Mucosa of gallbladder (tissue), 1 donor: ENCODE measurements at places on chromosomes 5 and 9.

DNA sequence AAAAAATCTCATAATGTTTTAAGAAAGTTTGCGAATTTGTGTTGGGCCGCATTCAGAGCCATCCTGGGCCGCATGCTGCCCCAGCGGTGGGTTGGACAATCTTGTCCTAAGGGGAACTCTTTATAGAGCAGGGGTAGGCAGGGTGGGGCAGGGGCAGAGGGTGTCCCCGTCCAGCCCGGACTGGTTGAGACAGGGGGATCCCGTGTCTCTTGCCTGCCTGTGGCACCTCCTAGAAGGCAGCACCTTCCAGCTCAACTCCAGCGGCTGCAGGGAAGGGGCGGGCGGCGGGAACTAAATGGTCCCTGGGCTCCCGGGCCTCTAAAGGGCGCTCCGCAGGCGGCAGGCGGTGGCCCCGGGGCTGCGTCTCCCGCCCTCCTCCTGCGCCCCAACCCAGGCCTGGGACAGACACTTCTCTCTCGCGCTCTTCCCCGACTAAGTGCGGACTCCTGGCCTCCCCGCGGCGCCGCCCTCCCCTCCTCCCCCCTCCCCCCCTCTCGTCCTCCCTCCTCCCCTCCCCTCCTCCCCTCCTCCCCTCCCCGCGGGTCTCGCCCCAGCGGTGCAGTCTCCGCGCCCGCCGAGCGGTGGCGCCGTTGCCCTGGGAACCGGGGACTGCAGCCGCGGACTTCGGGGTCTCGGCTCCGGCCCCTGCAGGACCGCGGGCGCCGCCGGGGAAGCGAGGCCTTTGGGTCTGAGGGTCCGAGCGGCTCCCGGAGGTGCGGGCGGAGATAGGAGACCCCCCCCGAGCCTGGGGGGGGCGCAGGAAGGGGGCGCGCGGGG lies 132.6 kb downstream of the MRPL36 start:
- no peak for DNase-seq

DNA sequence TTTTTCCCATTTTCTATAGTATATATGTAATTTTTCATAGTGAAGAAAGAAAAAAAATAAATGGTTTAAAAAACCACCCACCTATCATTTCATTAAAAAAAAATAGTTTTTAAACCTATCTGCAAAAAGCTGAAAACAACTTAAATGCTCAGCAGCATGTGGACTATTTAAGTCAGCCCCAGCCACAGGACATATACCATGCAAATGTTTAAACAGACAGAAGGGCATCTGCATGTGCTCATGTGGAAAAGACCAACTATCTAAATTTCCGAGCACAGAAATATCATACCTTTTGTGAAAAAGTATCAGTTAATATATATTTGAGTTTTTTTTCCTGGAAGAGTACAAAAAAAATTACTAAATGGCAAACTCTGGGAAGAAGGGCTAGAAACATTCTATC lies 143.4 kb downstream of the EPB41L4A start:
- DNase-seq: no peak

DNA sequence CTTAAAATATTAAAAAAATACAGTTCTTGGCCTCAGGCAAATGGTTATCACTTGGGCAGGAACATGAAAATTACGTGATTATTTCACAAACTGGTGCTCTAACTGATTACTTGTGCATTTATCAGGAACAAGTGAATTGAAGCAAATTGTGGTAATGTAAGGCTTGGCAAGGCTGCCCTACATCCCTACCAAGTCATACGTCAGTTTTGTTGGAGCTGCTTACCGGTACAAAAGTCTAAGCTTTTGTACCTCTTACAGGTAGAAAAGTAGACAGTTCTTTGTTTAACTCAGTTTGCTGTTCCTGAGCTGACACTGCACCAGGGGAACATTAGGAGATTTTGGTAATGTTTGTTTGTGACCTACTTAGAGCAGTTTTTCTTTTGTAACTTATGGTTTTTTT lies 2.2 kb downstream of the G3BP1 start:
- DNase-seq: no peak

- DNase-seq: peak; percentile 32
Observed at GRCh38 chr5:145509336-145510136, 325.6 kb downstream of the PRELID2 start.

DNA sequence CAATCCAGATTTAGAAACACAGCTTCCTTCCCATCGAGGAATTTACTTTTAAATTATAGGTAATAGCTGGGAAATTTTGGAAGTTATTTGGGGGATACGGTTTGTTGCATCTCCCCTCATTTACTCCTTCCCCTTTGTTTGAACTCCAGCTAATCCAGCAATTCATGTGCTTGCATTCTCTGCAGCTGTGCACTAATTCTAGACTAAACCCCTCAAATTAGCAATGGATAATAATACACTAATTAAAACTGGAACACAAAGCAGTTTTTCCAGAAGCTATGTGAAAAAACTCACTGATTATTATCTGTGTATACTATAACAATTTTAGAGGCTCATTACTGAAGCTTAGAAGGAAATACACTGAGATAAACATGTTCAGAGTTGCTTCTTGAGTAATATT lies 751.2 kb upstream of the ZNF608 start:
- DNase-seq: no peak

DNA sequence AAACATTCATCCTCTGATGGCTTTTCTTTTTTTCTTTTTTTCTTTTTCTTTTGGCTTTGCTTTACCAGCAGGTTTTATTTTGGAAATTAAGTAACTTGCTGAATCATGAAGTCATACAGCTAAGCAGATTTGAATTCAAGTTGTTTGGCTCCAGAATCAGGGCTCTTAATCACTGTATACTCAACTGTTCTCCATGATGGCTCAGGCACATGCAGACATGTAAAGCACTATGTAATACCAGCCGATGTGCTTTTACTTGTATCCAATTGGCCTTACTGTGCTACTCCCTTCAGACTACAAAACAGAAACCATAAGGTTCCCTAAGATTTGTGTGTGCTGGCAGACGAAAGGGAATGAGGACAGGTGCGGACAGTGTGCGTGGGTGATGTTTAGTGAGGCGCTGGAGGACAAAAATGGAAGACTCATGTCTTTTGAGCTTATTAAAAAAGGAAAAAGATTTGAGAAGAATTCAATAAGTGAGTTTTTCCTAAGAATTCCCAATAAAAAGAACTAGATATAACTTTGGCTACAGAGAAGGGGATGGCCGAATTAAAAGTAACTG lies 44.7 kb upstream of the OTP start:
- no peak for DNase-seq

GRCh38 chr5:83947763-83948162 lies 227.1 kb upstream of the HAPLN1 start:
- no peak for DNase-seq

- DNase-seq: no peak
Observed at GRCh38 chr5:175340180-175340579, 103.8 kb downstream of the DRD1 start.

GRCh38 chr5:20833081-20833627 lies 845.2 kb upstream of the CDH18 start:
- DNase-seq: no peak

DNA sequence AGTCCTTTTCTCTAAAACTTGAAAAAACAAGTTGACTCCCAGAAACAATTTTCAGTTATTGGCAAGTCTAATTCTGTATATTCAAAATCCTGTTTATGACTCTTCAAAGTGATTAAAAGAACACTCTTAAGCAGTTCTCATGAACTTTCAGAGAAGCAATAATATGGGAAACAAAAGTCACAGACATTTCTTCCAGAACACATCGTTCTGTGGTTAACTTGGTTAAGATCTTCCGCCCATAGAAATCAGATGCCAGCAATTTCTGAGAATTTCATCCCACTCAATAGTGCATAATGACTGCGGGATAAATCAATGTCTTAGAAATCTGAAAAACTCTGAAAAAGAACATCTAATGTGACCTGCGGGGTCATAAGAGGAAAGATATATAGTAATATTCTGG lies 300.5 kb downstream of the COX7C start:
- DNase-seq: no peak

DNA sequence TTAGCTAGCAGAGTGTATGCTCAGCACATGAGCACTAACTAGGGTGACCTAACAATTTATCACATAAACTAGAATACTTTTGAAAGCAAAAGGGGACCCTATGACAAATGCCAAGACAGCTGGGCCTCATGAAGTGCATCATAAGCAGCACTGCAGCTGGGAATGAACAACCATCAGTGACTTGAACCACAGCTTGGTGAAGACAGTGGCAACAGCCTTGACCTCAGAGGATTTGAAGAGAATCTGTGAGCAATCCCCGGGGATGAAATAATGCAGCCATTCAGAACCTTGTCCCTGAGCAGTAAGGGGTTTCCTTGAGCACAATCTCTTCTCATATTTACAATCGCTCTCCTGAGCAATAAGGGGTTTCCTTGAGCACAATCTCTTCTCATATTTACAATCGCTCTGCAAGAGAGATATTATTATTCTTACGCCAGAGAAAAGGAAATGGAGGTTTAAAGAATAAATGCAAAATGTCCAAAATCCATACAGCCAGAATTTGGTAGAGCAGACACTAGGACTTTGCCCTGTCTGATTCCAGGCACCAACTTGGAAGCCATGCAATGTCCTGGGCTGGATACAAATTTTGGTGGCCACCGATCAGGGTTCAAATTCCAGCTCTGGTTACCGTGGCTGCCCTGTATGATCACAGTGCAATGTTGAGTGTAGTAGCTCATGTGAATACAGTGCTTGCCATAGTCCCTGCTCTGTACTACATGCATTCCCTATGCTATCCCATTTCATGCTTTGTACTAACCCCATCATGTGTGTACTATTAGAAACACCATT lies 846 bp upstream of the NSG2 start:
- DNase-seq: no peak

DNA sequence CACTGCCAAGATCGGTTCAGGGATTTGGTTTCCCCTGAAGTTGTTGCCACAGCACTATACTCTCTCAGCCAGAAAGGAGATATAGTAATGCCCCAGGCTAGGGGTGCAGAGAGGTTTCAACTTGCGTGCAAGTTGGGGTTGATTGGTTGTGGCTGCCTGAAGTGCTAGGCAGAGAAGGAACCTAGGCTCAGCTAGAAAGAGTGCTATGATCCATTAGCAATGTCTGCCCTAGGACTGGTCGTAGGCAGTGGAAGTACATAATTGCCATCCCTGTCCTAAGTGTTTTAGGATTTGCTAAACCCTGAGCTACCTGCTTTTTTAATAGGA lies 136.6 kb upstream of the SMIM23 start:
- no peak for DNase-seq

DNA sequence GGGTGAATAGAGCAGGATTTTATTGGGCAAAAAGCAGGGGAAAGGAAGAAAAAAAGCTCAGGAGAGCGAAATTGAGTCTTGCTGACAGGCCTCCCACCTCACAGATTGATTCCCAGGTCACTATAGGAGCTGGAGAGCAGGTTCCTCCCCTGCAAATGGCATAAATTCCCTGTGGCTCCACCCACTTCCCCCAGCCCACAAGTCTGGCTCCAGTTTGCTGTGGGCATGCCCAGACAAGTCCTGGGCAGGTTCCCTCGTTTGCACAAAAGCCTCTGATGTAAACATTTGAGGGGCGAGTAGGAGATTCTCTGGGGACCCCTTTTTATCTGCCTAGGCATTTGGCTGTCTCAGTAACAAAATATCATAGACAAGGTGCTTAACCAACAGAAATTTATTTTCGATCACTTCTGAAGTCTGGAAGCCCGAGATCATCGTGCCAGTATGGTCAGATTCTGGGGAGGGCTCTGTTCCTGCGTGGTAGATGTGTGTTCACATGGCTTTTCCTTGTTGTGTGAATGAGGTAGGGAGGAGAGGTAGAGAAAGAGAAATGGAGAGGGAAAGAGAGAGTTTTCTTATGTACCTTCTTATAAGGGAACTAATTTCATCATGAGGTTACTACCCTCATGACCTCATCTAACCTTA lies 614.5 kb downstream of the MAT2B start:
- DNase-seq: no peak

DNA sequence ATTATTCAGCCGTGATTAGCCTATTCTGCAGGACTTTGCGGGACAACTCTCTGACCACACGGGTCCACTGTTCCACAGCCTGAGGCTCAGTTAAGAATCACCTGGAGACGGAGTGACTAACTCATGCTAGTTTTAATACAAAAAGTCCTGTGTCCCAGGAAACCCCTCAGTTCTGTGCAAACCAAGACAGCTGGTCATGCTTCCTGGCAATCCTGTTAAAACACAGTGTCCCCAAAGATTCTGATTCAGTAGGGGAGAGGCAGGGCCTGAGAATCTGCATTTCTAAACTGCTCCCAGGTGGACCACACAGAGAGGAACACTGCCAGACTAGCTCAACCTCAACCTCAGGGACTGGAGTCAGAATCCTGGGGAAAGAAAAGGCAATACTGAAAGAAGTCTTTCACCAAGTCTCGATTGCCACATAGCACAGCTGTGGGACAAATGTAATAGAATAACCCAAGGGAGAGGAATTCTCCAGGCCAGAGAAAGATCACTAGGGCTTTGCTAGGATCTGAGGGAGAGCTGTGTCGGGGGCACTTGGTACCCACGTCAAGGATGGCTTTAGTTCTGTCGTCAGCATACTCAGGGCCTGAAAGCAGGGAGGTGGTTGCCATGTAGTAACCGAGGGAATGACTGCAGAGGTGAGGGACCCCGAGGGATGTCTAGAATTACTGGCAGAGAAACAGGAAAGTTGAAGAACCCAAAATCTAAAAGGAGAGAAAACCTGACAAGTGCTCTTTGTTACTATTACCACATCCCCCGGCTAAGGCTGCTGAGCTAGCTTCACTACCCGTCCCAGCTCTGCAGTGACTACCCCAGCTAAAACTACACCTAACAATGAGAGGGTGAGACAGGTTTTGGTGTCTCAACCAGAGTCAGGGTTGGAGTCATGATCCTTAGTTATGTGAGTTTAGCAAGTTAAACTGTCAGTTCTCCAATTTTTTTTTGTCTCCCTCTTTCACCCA lies 8.6 kb downstream of the SUSD1 start:
- no peak for DNase-seq

- DNase-seq: no peak
Observed at GRCh38 chr5:42655982-42656650, 100.5 kb upstream of the CCDC152 start.

GRCh38 chr5:10248378-10249260 lies 1.1 kb downstream of the ATPSCKMT start:
- no peak for DNase-seq

- no peak for DNase-seq
Observed at GRCh38 chr5:95043648-95044047, 241.2 kb downstream of the MCTP1 start.

DNA sequence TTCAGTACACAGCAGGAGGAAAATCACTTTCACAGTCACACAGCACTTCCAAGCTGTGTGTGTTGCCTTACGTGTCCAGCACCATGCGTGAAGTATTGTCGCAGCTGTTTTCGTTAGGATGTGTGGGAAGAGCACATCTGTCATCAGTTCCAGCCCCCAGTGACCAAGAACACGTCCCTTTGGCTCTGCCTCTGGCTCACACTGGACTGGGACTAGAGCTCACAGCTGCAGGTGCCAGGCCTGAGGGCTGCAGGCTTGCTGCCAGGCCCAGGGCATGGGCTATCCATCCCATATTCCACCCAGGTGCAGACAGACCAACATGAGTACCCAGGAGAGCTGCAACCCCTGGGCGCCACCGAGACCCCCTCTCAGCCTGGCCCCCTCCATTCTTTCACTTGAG lies 60.5 kb upstream of the ANKRD33B start:
- DNase-seq: no peak

- no peak for DNase-seq
Observed at GRCh38 chr5:60649288-60649917, 50.6 kb downstream of the DEPDC1B start.
